Small intestine (tissue), 16 donors: ENCODE measurements at places on chromosomes 6 and 20. TPM values are rescaled to one million over a fixed set of nuclear protein-coding genes. Genes with fewer than 3 reads are reported as not detected.

The SCUBE3 gene
- polyA plus RNA-seq: not detected

The MCCD1 gene
- polyA plus RNA-seq: not detected

The MSH5 gene
- polyA plus RNA-seq: 1.6 TPM

The SUMO4 gene
- polyA plus RNA-seq: 0.28 TPM

- no peak for DNase-seq
Measured at GRCh38 chr6:42163981-42164380, 9.2 kb upstream of the GUCA1A start.
